ENCODE measurements at places on chromosomes 5 and 9.

GRCh38 chr5:35246411-35246810, 16.1 kb upstream of the PRLR start:
- no peak for DNase-seq

DNA sequence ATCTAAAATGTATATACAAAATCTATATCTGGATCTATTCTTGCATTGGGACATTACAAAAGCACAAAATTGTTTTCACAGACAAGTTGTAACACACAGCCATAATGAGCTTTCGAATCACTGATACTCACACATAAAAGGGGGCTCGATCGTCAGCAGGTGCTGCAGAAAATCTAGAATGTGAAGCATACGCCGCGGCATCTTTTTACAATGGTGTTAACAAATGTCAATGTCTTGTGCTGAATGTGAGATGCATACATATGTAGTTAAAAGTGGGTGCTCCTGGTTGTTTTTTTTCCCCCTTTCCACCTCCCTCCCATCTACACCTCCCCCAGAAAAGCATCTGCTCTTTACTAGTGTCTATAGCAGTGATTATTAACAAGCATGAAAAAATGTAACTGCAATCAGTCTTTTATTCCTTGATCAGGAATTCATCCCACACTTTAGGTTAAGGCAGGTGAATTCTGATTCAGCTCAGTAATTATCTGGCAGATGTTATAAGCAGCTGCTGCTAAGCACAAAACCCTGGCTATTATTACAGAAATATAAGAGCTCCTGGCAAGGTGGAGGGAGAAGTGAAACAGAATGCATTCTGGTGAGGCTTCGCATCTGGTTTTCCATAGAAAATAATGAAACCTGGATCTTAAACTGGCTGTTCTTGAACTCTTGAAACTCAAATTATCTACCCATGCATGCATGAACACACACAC, 114.1 kb downstream of the MPDZ start:
- peak; percentile 27 for DNase-seq

DNA sequence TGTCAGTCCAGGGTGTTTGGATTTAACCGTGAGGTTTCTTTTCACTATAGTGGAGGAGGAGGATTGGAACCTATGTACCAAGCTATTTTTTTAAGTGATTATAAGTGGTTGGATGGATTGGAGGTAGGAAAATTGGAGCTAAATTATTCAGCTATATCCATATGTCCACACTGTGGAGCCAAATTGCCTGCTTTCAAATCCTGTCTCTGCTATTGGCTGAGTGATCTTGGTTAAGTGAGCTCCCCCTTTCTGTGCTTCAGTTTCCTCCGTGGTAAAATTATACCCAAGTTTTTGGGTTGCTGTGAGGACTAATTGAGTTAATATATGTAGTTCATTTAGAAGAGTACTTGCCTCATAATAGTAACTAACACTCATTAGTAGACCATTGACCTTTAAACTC, 2.5 kb downstream of the CENPP start:
- peak; percentile 12 for DNase-seq

DNA sequence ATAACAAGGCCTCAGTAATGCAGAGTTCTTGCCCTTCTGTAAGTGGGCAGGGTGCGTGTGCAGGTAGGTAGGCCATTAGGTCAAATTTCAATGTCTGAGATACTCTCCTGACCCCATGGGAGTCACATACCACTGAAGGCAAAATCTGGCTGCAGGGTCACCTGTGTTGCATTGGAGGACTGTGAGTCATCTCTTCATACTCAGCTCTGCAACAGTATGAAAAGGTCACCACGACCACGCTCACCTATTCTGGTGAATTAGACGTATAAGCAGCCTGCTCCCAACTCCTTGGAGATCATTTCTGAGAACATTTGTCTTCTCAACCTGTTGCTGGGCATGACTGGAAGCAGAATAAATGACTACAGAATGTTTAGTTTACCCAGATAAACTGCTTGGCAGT, 599.8 kb downstream of the PDE4D start:
- DNase-seq: no peak

GRCh38 chr5:113354055-113354454, 80.7 kb downstream of the TSSK1B start:
- no peak for DNase-seq

DNA sequence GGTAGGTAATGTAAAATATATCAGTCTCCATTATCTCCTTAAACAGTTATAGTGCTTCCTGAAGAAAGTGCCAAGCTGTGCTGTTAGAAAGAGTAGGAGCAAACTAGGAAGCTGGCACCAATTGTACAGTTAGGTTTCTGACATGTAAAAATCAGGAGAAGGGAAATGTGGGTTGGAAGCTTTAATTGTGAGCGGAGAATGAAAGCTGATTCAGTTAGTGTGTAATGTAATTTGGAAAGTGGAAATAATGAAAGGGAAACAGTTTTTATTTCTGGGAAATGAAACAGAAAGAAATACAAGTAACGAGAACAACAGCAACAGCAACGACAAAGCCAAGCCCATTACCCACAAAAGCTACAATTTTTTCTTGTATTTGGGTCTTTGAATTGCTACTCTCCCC, 48.8 kb upstream of the JAK2 start:
- no peak for DNase-seq

DNA sequence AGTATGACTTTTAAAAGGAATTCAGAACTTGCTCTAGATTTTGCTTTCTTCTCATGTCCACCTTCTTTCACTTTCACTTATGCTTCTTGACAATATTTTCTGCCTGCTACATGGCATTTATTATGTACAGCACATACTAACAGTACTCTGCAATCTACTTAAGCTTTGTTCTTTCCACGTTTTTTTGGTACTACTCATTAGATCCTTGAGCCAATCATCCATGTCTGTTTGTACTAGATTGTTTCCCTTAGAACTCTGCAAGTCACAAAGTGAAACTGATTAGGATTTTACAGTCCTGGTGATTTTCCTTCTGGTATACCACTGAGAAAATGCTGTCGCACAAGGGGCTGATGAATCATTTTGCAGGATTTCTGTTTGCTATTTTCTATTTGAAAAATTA, 78.3 kb downstream of the PARP8 start:
- no peak for DNase-seq

- no peak for DNase-seq
Measured at GRCh38 chr9:6923086-6923485, 165.3 kb downstream of the KDM4C start.

- no peak for DNase-seq
Measured at GRCh38 chr5:24320643-24321042, 324.1 kb downstream of the CDH10 start.

- DNase-seq: no peak
Measured at GRCh38 chr5:146003852-146004251, 67.5 kb downstream of the SH3RF2 start.

DNA sequence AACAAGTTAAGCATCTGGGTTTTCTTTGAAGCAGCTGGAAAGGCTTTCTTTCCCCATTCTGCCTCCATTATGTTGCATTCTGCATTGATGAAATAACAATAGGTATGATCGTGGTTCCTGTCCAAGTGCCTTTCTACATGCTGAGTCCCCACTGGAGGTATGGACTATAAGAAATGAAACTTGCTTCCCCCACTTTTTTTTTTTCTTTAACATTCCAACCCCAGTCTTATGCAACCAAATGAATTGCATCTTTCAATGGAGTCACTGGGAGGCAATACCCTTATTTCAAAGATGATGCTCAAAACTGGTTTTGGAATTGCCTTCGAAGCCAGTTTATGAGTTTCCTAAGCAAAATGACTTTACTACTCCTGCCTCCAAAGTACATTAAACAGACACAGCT, 58.9 kb downstream of the ARSB start:
- no peak for DNase-seq

DNA sequence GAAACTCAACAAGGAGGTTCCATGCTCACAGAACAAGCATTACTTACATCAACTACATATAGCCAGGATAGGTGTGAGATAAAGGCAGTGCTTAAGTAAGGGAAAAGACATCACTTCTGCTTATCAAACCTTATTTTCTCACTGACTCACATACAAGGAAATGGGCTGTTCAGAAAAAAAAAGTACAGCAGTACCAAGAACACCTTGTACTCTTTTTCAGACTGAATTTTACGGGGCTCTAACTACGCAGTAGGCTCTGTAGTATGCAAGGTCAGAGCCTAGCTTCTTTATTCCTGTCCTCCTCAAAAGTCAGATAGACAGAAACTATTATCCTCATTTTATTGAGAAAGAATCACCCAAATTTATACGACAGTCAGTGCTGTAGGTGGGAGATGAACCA, 5.8 kb downstream of the PSMB7 start:
- no peak for DNase-seq

GRCh38 chr5:151405334-151406160, 41.9 kb upstream of the SLC36A1 start:
- no peak for DNase-seq

DNA sequence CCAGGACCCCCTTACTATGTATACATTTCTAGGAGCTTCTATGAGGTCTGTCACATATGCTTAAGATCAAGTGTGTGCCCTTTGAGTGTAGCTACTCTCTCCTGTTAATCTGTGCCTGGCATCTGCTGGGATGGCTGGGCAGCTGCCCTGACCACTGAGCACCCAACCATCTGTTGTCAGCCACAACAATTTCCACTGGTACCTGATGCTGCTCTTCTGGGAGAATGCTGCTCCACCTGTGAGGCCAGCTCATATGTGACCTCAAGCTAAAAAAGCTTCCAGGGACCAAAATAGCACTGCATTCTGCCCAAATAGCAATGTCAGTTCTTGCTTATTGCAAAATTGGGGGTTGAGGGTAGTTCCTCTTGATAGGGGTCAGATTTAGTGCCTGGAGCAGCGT, 595.6 kb downstream of the RAB3C start:
- DNase-seq: no peak

DNA sequence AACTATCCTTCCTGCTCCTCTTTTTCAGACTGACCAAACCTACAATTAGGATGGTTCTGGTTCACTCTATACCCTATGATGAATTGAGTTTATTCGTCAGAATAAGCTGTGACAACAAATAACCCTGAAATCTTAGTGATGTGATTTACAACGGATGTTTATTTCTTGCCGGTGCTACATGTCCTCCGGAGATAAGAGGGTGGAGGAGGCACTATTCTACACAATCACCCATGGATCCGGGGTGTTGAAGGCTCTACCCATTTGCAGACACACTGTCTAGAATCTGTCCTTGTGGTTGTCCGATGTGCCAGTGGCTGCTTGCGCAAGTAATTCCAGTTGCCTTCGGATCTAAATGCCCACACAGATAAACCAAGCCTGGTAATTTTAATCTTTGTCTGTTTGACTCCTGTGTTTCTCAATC, 44.7 kb downstream of the CDC14B start:
- DNase-seq: no peak

GRCh38 chr9:83294816-83295215, 231.9 kb upstream of the RASEF start:
- DNase-seq: no peak

- no peak for DNase-seq
Measured at GRCh38 chr9:119868694-119869093, 499.5 kb upstream of the BRINP1 start.

DNA sequence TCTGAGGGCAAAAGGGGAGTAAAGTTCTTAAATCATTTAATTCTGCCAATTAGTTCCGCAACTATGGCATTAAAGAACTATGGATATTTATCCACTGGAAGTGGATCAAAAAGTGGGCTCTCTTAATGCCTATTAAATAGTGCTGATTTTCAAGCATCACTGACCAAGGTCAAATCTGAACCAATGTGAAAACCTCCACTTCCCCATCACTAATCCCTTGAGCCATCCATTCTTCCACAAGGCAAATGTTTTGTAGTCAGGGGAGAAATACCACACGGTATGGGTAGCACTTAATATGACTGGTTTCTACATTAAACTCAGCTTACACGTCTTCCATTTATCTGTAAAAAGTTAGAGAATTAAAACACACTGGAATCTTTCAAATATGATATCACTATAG, 57.6 kb downstream of the MLLT3 start:
- no peak for DNase-seq

DNA sequence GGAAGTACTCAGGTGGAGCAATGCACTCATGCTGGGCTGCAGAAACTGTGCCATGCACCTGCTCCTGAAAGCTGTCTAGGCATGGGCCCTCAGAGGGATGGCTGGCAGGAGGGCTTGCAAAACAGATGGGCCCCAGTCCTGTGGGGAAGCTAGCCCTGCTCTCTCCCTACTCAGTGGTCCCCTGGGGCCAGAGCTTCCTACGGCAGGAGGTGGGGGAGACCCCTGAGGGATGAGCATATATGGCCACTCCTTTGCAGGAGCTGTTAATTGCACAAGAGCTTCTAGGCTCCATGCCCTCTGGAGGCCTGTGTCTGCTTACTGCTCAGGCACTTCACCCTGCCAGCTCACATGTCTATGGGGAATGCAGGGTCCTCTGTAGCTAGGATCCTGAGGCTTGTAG, 545.3 kb upstream of the PTPRD start:
- DNase-seq: no peak

- no peak for DNase-seq
Measured at GRCh38 chr9:136784249-136784996, 6.7 kb upstream of the TMEM141 start.

GRCh38 chr9:127970401-127971313, 10.1 kb downstream of the EEIG1 start:
- DNase-seq: peak; percentile 76

- no peak for DNase-seq
Measured at GRCh38 chr5:53350991-53351770, 129.2 kb upstream of the FST start.
